ENCODE measurements at places on chromosomes 12 and 14.

GRCh38 chr12:31970199-31970598, 11.0 kb downstream of the RESF1 start:
- DNase-seq, result no peak

GRCh38 chr12:22286569-22286968, 47.9 kb downstream of the ST8SIA1 start:
- DNase-seq, result no peak

GRCh38 chr12:4826909-4827308, 82.8 kb upstream of the KCNA1 start:
- no peak for DNase-seq

DNA sequence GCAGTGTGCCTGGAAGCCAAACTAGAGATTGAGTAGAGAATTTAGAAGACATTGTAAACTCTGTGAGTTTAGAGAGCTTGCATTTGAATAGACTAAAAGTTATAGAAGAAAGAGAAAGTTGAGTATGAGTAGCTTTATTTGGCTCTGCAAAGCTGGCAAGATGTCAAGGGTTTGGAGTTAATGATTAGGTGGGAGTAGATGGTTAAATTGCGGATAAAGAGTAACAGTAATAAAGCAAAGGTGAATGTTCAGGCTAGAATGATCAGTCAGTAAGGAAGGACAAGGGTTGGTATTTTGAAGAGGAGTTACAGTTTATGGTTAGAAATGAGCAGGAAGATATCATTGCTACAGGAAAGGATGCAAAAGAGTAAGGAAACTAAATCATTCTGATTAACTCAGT, 5.2 kb downstream of the PPM1A start:
- DNase-seq, result no peak

Measured in posterior cingulate gyrus (tissue), 11 donors.